Tibial nerve (tissue), 4 donors: ENCODE measurements at places on chromosomes 4 and X. TPM values are rescaled to one million over a fixed set of nuclear protein-coding genes. Genes with fewer than 3 reads are reported as not detected.

Gene ITGB1BP2
- 0.66 TPM for total RNA-seq

- no peaks in the 10 kb centered on the region for H3K27me3 ChIP-seq
- H3K36me3 ChIP-seq = no peaks in the 10 kb centered on the region
- no peaks in the 10 kb centered on the region for H3K4me1 ChIP-seq
- H3K4me3 ChIP-seq = no peak overlapping the region
These were observed 134.1 kb downstream of the KLHL34 start for GRCh38 chrX:21524008-21524407.

DNA sequence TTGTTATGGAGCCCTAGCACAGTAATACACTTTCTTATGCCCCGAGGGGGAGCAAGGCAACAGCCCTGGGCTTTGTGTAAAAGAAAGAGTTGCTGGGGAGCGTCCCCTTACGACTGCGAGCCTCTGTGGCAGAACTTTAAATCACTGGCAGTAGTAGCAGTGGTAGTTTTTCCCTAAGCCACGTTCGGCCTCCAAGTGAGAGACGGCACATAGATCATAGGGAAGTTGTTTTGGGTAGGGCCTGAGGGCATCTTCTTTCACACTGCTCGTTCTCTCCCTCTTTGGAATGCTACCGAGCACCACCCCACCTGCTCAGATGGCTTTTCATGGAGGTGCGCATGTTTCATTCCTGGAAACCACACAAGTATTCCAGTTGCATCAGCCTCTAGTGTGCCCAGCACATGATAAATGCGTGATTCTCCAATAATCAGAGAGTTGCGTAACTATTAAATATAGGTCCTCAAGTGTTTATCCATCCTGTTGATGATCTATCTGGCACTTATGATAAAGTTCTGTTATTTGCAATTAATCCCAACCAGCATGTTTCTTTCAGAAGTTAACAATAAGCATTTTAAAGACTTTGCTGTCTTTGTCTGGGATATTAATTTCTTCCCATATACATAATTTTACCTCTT is 7.0 kb upstream of the SYNPO2 start:
- H3K27ac ChIP-seq = no peak overlapping the region
- DNase-seq = no peak
- H3K4me1 ChIP-seq = no peaks in the 10 kb centered on the region
- no peak overlapping the region for H3K4me3 ChIP-seq

DNA sequence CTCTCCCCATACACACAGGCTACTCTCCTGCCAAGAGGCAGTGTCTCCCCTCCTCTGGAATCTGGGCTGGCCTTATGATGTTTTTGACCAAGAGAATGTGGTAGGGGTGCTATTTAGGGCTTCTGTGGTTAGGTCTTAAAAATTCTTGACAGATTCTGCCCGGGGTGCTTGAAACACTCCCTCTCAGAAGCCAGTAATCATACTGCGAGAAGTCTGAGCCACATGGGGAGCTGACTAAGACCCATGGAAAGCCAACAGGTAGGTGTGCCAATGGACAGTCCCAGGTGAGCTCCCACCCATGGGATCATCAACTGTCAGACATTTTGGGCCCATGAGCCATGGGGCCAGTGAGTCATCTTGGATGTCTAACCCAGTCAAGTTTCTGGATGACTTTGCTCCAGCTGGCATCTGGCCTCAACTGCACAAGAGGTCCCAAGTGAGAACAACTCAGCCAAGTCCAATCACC is 315.7 kb downstream of the FBXW7 start:
- H3K4me1 ChIP-seq = no peaks in the 10 kb centered on the region
- no peak for DNase-seq
- no peaks in the 10 kb centered on the region for H3K27me3 ChIP-seq
- H3K36me3 ChIP-seq = no peaks in the 10 kb centered on the region

Gene CXCL13
- 0.90 TPM for total RNA-seq

Gene POU3F4
- not detected for total RNA-seq

Gene HHIP
- 3.3 TPM for total RNA-seq

- no peak for DNase-seq
- peaks cover 10% of the 10 kb centered on the region for H3K36me3 ChIP-seq
These were observed 372.6 kb downstream of the OPHN1 start for GRCh38 chrX:68060506-68061205.

GRCh38 chr4:142238589-142238988 is 602.2 kb downstream of the IL15 start:
- H3K27ac ChIP-seq = no peak overlapping the region
- H3K4me3 ChIP-seq = no peak overlapping the region
- no peak for DNase-seq
- H3K36me3 ChIP-seq = no peaks in the 10 kb centered on the region

Gene OTUD6A
- not detected for total RNA-seq

Gene SMR3B
- total RNA-seq = not detected

DNA sequence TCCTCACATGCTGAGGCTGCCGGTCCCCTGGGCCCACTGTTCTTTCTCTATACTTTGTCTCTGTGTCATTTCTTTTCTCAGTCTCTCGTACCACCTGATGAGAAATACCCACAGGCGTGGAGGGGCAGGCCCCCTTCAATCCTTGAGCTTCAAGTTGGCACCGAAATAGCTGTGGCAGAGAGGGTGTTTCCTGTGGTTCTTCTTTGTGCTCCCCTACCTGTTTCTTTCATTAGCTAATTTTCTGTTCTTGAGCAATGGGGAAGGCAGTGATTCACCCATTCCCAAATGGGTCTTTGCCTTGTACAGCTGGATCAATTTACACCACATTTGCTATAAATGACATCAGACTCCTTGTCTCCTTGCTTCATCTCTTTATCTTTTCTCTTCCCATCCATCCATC is 2.1 kb upstream of the CYSLTR1 start:
- no peaks in the 10 kb centered on the region for H3K4me1 ChIP-seq
- H3K4me3 ChIP-seq = no peak overlapping the region
- H3K36me3 ChIP-seq = no peaks in the 10 kb centered on the region
- peaks cover 5% of the 10 kb centered on the region for H3K27me3 ChIP-seq
- H3K27ac ChIP-seq = no peak overlapping the region
- no peak for DNase-seq

GRCh38 chr4:83405844-83406816 is 49.5 kb downstream of the HELQ start:
- no peaks in the 10 kb centered on the region for H3K27me3 ChIP-seq
- H3K27ac ChIP-seq = no peak overlapping the region
- H3K4me1 ChIP-seq = no peaks in the 10 kb centered on the region
- no peak overlapping the region for H3K4me3 ChIP-seq
- H3K36me3 ChIP-seq = no peaks in the 10 kb centered on the region
- DNase-seq = no peak

GRCh38 chr4:89285745-89286144 is 21.9 kb downstream of the GPRIN3 start:
- H3K4me3 ChIP-seq = no peak overlapping the region
- H3K27me3 ChIP-seq = no peaks in the 10 kb centered on the region
- H3K4me1 ChIP-seq = no peaks in the 10 kb centered on the region
- no peak overlapping the region for H3K27ac ChIP-seq
- H3K36me3 ChIP-seq = no peaks in the 10 kb centered on the region

Gene PDE5A
- 36.7 TPM for total RNA-seq

GRCh38 chr4:163048447-163048846 is 118.2 kb downstream of the NAF1 start:
- H3K36me3 ChIP-seq = no peaks in the 10 kb centered on the region
- no peak overlapping the region for H3K4me3 ChIP-seq
- DNase-seq = no peak
- no peaks in the 10 kb centered on the region for H3K27me3 ChIP-seq
- H3K4me1 ChIP-seq = no peaks in the 10 kb centered on the region

Gene FRAS1
- total RNA-seq = 5.7 TPM

DNA sequence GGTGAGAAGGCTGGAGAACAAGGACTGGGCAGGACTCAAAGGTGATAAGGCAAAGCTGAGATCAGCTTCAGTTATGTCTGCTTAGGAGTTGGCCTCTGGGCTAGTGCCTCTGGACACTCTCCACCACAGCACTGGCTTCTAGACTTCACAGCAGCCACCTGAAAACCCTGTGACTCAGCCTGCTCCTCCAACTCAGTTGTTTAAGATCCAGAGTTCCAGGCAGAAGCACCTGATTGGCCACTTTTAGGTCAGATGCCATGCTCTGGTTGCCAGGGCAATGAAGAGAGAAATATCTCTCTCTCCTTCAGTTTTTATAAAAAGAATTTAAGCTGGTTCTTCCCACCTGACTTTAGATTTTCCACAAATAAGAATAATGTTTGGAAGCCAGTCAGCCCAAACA is 47.9 kb upstream of the BLTP1 start:
- H3K4me3 ChIP-seq = no peak overlapping the region
- no peak for DNase-seq
- H3K36me3 ChIP-seq = no peaks in the 10 kb centered on the region

Gene PAGE4
- total RNA-seq = not detected

DNA sequence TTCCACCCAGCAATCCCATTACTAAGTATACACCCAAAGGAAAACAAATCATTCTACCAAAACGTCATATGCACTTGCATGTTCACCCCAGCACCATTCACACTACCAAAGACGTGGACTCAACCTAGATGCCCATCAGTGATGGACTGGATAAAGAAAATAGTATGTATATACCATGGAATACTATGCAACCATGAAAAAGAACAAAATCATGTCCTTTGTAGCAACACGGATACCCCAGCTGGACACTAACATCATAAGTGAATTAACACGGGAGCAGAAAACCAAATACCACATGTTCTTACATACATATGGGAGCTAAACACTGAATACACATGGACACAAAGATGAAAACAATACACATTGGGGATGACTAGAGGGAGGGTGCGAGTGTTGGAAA is 309.1 kb upstream of the KLF3 start:
- H3K4me1 ChIP-seq = no peaks in the 10 kb centered on the region
- no peaks in the 10 kb centered on the region for H3K27me3 ChIP-seq
- H3K4me3 ChIP-seq = no peak overlapping the region
- H3K36me3 ChIP-seq = no peaks in the 10 kb centered on the region

- no peak overlapping the region for H3K4me3 ChIP-seq
- no peaks in the 10 kb centered on the region for H3K4me1 ChIP-seq
- no peak for DNase-seq
- no peaks in the 10 kb centered on the region for H3K27me3 ChIP-seq
- no peaks in the 10 kb centered on the region for H3K36me3 ChIP-seq
These were observed 12.3 kb downstream of the PDGFC start for GRCh38 chr4:156959298-156959702.

Gene C1QTNF7
- 10.0 TPM for total RNA-seq

DNA sequence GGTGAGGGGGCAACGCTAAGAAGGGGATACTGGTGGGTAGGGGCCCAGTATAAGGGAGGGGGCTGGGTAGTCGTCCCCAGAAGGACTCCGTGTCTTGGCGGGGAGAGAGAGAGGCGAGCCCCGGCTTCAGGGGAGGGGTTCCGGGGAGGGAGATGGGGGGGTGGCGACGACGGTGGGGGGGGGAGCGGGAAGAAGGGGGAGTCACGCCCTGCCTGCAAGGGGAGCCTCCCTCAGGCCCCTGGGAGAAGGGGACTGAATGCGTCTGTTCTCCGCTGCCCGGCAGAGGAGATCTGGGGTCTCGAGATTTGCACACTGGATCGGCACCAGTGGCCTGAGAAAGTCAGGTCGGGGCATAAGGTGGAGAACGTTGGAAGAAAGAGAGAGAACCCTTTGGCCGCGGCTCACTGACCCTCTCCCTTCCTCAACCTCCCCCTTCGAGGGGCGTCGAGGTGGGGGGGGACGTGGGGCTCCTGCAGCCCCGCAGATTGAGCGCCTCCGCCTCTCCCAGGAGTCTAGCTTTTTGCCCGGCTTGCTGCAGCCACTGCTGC is 609 bp upstream of the BCORL1 start:
- H3K4me1 ChIP-seq = no peaks in the 10 kb centered on the region
- no peak for DNase-seq
- peak overlapping the region; percentile 55 for H3K4me3 ChIP-seq
- no peaks in the 10 kb centered on the region for H3K27me3 ChIP-seq

Gene ZIC3
- total RNA-seq = not detected

DNA sequence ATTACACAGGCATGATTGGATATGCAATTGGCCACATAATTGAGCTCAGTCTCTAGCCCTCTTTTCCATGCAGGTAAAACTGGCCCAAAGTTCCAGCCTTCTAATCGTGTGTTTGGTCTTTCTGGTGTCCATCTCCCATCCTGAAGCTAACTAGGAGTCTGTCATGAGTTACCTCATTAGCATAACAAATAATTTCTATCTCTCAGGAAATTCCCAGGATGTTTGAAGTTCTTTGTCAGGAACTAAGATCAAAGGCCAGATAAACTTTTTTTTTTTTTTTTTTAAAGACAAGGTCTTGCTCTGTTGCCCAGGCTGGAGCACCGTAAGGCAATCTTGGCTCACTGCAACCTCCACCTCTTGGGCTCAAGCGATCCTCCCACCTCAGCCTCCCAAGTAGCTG is 15.8 kb downstream of the ATXN3L start:
- H3K36me3 ChIP-seq = no peaks in the 10 kb centered on the region
- no peak for DNase-seq
- H3K27me3 ChIP-seq = no peaks in the 10 kb centered on the region
- no peak overlapping the region for H3K27ac ChIP-seq
